Smooth muscle cell of the pulmonary artery (primary cell): ENCODE measurements at places on chromosomes 1 and 21. TPM values are rescaled to one million over a fixed set of nuclear protein-coding genes. Genes with fewer than 3 reads are reported as not detected.

Gene CD5L
- not detected in 2 replicates for total RNA-seq

Gene PDE9A
- total RNA-seq: 1.2 TPM in 1 of 2 replicates, not detected in the other

Gene GUCA2B
- not detected in 2 replicates for total RNA-seq

Gene PANK4
- total RNA-seq: 22.0 and 23.2 TPM in 2 replicates

Gene PRELP
- total RNA-seq: 2.5 and 10.8 TPM in 2 replicates

Gene ZFP69B
- total RNA-seq: 1.8 and 3.7 TPM in 2 replicates
